Activated effector memory CD4-positive, alpha-beta T cell treated with Interleukin-2 at 50 U/mL for 16 hours (primary cell): ENCODE measurements at places on chromosomes 7 and 10.

DNA sequence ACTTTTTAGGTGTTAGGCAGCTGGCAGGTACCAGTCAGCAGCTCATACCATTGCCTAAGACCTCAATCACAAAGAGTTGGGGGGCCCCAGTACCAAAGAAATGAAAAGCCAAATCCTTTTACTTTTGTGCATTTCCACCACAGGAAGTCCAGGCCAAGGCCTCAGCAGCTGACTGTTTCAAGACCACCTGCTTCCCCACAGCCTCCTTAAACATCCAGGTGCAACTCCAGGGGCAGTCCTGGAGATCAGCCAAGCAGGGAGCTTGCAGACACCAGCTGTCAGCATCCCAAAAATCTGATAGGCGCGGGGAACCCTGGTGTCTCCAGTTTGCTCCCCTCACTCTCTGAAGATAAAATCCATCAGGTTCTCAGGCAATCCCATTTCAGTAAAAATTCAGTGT is 91.5 kb upstream of the EFCAB10 start:
- DNase-seq = no peak

- DNase-seq = no peak
Observed at GRCh38 chr10:17961551-17962422, 10.1 kb downstream of the SLC39A12 start.

DNA sequence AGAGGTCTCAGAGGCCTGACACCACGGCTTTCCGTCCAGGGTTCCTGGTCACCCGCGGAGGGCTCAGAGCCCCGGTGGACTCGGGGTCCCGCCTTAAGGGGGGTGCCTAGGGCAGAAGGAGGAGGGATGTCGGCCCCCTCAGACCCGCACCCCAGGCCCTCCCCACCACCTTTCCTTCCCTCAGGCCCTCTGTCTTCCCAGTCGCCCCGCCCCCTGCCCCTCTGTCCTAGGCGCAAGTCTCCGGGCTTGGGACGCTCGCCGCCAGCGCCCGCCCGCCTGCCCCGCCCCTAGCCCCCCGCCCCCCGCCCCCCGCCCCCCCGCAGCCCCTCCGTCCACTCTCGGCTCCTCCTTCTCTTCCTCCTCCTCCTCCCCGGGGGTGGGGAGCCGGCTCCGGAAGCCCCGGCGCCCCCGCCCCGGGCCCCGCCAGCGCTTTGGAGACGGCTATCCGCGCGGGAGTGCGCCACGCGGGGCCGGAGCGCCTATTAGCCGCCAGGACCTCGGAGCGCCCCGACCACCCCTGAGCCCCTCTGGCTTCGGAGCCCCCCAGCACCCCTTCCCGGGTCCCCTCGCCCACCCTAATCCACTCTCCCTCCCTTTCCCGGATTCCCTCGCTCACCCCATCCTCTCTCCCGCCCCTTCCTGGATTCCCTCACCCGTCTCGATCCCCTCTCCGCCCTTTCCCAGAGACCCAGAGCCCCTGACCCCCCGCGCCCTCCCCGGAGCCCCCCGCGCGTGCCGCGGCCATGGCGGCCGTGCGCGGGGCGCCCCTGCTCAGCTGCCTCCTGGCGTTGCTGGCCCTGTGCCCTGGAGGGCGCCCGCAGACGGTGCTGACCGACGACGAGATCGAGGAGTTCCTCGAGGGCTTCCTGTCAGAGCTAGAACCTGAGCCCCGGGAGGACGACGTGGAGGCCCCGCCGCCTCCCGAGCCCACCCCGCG is at the start of gene AEBP1:
Gene AEBP1 (plus strand): TSS at position 423 of the 937 bp plus-strand sequence. CDS start 321 bp downstream, at position 744.
- no peak for DNase-seq

DNA sequence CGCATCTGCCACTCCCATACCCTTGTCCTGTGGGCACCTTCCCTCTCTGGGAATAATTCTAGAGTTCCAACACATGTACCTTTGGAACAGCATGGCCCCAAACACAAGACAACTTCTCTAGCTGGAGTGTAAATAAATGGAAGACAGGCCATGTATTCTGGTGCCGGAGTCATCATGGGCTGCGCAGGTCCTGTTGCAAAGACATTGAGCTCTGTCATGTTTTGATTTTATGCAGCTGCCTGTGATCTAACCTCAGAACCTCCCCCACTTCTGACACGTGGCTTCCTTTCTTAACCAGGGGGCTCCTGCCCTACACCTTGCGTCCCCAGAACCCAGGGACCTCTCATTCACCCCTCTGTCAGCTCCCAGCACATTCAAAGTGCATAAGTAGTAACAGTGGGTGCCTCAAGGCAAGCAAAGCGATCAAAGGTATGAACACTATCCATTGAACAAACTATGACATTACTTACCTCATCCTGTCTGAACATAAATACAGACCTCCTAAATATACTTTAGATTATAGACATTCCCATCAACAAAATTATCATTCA is 219.9 kb downstream of the FGFR2 start:
- no peak for DNase-seq

GRCh38 chr10:33039181-33039580 is 81.2 kb upstream of the ITGB1 start:
- DNase-seq = no peak

DNA sequence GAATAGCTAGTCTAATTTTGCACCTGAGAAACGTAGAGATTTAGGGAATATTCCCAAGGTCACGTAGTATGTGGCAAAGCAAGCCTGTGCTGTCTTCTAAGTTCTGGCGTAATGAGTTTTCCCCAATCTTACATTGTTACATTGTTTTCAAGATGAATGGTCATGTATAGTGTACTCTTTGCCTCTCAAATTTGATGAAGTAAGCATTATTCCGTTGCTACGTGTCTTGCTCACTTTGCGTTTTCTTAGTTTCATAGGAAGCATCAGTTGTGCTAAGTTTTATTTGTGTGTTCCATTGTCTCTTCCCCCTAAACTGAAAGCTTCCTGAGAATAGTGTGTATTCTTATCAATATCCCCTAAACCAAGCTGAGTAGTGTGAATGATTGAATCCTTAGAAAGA is 637.6 kb upstream of the C7orf33 start:
- no peak for DNase-seq

DNA sequence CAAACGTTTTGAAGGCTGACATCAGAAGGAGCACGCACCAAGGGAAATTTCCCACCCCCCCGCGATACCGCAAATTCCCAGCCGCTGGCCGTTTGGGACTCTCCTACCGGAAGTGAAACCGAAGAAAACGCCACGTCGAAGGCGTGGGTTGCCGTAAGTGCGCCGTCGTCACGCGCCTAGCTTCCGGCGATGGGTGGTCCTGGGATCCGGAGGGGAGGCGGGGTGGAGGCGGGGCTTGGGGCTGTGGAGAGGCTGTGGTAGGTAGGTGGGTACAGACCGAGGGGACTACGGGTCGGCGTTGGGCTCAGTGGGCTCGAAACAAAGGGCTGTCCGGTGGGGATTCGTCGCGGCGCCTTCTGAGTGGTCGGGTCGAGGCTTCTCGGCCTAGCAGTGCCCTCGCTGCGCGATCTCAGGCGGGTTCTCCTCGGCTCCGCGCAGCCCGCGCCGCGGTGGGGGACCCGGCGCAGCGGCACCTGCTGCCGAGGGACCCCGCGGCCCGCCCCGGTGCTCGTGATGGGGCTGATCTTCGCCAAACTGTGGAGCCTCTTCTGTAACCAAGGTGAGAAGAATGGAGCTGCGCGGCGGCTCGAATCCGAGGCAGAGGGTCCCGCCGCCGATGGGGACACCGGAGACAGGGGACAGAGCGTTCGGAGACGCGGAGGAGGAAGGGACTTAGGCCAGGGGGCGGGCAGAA is at the start of gene ARL5B:
Gene ARL5B (plus strand): TSS at position 307 of the 694 bp plus-strand sequence. CDS start 207 bp downstream, at position 514.
- peak; percentile 93 for DNase-seq

- DNase-seq = no peak
Observed at GRCh38 chr7:42096681-42097561, 140.1 kb downstream of the GLI3 start.

DNA sequence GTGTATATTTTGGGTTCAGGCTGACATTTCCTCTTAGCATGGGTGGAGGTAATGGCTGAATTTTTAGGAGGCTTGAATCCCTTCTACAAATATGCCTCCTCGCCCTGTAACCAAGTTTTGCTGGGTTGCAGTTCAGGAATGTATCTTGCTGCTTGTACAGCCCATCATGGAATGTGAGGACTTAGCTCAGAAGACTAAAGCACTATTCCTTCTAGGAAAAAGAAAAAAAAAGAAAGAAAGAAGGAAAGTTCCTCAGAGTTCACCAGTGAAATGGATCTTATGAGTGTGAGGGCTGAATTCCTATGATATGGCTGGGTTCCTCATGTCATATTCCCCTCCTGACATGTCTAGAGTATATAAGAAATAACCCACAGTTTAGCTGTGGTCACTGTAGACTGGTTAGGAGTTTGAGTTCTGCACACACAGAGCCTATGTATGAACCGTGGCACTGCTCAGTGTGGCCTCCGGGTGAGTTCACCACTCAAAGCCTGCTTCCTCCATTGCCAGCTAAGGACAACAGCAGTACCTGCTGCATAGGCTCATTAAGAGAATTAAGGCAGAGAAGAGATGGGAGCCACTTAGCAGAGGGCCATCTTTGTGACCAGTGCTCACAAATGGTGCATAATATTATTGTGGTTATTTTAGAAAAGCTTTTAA is 114.0 kb downstream of the TACC2 start:
- no peak for DNase-seq

GRCh38 chr10:124105594-124105993 is 12.2 kb upstream of the CHST15 start:
- no peak for DNase-seq
